NCI-H2171 treated with DMSO at 0.1 percent for 48 hours (cell line): ENCODE measurements at places on chromosomes 5 and 9.
A peak's percentile ranks its signal among the peaks of the same experiment; 100 is the strongest.

DNA sequence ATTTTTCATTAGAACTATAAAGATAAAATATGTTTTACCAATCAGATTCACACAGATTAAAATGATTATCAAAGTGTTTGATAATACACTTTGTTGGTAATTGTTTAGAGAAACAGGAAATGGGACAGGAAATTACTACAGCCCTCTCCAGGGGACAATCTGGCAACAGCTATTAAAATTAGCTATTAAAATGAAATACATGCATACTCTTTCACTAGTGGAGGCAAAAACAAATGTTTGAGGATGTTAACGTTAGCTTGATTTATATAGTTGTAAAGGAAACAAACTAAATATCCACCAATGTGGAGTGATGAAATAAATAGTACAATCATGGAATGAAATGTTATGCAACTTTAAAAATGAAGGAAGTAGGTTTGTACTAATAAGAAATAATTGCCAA, 53.7 kb downstream of the TARS1 start:
- DNase-seq = no peak

GRCh38 chr5:166497496-166498104, 1793.8 kb upstream of the WWC1 start:
- DNase-seq = no peak

DNA sequence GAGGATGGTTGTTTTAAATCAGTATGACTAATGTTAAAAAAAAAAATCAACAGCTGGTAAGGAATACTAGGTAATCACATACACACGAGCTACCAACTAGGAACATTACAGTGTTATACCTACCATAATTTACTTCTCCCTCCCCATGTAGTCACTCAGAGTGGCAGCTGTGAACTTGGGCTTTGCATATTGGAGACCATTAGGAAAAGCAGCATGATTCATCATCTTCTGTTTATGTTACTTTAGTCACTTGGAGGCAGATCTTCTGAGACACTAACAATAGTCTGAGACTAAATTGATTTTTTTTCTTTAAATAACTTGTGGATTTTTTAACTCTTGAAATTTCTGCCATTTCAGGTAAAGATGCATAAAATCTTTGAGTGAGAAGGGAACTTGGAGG, 141.5 kb upstream of the NR4A3 start:
- peak; percentile 47 for DNase-seq

DNA sequence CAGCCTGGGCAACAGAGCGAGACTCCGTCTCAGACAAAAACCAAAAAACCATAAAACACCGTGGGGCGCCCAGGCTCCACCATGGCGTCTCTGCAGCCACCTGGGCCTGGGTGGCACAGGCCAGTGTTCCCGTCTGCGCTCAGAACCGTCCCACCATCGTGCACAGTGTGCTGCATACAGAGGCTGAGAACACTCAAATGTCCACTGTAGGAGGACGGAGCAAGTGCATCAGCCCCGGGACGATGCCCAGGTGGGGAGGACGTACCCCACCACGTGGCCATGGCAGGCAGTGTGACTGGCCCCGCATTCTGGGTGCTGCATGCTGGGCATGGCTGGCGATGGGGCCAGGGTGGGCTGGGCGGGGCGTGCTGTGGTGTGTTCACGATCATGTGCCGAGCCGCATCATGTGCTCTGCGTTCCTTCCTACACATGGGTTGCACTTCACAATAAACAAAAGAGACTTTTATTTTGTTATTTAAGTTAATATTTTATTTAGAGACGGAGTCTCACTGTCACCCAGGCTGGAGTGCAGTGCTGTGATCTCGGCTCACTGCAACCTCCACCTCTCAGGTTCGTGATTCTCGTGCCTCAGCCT, 37.8 kb downstream of the EXD3 start:
- no peak for DNase-seq

DNA sequence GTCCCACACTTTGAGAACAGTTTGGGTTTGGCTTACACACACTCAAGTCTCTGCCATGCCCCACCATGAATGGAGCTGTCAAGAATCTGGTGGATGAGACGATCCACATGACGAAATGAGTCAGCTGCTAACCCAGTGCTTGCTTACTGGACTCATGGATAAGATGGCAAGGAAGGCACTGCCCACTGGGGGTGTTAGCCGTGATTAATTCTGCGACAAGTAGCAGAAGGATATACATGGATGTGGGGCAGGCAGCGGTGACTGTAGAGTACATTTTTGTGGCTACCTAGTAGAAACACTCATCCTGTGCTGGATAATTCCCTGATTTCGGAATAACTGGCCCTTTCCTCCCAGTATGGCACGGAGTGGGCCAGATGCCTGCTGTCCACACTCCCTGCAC, 77.5 kb downstream of the SPATA31C2 start:
- DNase-seq = no peak

DNA sequence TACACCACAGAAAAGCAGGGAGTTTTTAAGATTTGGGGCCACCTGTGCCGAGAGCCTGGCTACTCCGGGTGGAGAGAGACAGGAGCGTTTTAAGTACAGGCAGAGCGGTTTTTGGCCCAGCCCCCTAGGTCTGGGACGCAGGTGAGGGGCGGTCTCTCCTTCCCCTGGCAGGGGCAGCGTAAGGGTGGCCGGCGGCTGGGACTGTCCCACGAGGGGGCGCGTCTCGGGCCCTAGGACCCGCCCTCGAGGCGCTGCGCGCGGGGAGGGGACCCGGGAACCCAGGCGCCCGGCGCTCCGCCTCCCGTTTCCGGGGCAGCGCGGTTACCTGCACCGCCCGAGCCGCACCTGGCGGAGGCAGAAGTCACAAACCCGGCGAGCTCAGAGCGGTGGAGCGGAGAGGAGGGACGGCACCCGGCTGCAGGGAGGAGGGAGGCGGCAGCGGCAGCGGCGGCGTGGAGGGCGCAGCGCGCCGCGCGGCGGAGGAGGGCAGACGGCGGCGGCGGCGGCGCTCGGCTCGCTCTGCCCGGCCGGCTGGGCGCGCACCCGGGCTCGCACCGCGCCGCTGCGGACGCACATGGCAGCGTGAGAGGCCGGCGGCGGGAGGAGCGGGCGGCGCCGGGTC, at the start of gene WWC1:
Gene WWC1, plus strand, starts transcription at position 304 of the 622 bp plus-strand sequence. CDS start 508 bp downstream, outside the sequence.
- DNase-seq = peak; percentile 88

DNA sequence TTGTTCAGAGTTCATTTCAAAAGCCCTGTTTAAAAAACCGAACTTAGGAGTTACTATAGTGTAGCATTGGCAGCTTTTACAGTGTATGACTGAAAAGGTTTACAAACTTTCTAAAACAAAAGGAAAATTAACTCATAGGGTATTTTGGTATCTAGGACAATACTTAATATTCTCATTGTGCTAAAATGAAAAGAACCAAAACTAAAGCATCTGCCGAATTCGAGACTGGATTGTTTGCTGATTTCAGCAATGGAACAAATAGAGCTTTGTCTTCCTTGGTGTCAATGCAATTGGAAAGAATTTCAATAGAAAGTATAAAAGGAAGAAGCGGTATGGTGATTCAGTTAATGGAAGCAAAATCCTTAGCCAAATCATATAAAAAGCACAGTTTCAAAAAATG, 254.1 kb downstream of the SLF1 start:
- no peak for DNase-seq

DNA sequence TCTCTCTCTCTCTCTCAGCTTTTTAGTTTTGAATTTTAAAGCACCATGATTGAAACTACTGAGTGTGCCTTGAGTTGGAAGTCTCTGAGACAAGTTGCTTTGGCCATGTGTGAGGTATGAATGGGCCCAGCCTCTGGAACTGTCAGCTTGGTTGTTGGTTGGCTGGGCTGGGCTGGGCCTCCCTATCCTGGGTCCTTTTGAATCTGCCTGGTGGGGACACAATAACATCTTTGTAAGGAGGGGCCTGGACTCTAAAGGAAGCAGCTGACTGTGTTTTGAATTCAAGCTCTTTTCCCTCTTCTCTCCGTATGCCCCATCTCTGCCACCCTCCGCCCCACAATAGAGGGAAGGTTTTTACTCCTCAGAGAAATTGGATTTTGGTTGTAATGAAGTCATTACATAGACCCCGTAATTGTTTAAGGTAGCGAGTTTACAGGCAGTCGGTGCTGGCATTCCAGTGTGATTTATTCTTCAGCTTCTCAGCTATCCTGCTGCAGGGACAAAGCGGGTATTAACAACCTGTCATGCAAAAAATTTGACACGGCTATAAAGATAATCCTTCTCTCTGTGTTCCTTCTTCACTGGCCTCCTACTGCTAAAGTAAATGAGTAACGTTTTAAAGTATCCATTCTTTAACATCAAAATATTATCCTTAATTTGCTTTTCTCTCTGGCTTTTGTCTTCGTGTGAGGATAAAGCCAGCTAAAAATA, 105.4 kb downstream of the DAPK1 start:
- no peak for DNase-seq

GRCh38 chr5:172209714-172210113, 15.7 kb downstream of the EFCAB9 start:
- DNase-seq = no peak

DNA sequence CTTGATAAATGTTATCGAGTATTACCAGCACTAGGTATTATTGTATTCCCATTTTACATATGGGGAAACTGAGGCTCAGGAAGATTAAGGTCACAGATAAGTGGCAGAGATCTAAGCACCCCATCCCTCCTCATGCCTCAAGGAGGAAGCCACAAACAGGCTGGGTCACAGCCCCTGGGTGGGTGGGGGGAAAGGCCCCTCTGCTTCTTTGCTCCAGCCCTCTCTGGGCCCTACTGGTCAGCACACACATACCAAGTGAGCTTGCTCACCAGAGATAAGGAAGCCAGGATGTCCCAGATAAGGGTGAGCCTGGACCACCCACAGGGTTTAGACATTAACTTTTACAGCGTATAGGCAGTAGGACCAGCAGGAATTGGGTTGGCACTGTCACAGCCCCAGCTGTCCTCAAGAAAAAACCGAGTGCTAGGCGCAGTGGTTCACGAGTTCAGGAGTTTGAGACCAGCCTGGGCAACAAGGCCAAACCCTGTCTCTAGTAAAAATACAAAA, 45.3 kb downstream of the STK10 start:
- DNase-seq = no peak

- DNase-seq = no peak
Observed at GRCh38 chr5:57276353-57276752, 102.5 kb downstream of the GPBP1 start.

DNA sequence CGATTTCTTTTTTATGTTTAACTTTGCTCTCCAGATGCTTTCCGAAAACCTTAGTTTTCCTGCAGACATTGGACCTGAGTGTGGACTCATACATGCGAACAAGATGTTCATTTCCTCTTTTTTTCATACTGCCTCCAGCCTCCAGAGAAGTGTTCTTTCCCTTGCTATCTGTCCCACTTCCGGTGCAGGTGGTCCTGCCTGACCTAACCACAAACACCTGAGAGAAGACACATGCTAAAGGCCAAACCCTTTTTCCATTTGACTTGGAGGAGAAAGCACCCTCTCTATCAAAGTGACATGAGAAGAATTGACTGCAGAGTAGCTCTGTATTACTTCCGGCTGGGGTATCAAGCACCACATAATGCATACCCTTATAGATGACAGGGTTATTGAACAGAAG, 334.0 kb downstream of the ARHGEF28 start:
- peak; percentile 12 for DNase-seq

- no peak for DNase-seq
Observed at GRCh38 chr5:78291687-78292086, 2.8 kb downstream of the AP3B1 start.

- DNase-seq = no peak
Observed at GRCh38 chr9:121626012-121626411, 25.4 kb upstream of the DAB2IP start.

DNA sequence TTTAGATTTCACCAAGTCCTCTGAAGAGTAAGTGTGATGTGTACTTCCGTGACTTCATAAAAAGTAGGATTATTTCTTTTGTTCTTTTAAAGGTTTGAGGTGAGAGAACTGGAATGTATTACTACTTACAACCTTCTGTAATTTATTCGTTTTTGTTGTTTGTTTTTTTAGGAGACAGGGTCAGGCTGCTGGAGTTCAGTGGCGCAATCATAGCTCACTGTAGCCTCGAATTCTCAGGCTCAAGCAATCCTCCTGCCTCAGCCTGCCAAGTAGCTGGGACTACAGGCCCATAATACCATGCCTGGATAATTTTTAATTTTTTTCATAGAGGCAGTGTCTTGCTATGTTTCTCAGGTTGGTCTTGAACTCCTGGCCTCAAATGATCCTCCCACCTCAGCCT, 68.3 kb upstream of the RETREG1 start:
- no peak for DNase-seq

DNA sequence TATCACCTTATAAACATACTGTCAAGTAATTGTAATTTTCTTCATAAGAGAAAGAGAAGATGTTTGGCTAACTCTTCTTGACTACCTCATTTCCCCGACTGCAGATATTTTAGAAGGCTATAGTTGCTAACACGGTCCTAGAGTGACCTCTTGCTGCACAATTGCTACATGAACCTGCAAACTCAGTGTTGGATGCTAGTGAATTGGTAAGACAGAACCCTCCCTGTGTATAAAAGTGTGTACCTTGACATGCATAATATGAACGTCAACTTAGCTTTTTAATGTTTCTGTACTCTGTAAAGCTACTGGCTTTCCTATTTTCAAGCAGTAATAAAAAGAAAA, 46.7 kb upstream of the CER1 start:
- no peak for DNase-seq

GRCh38 chr9:36249189-36249588, 9.1 kb downstream of the GNE start:
- DNase-seq = no peak

- DNase-seq = no peak
Observed at GRCh38 chr9:93422977-93423616, 28.4 kb upstream of the FAM120A start.

GRCh38 chr5:25119650-25120049, 474.9 kb upstream of the CDH10 start:
- peak; percentile 63 for DNase-seq

- DNase-seq = peak; percentile 9
Observed at GRCh38 chr5:9498541-9499497, 47.1 kb downstream of the SEMA5A start.

GRCh38 chr5:8508231-8508630, 639.3 kb downstream of the MTRR start:
- DNase-seq = no peak

DNA sequence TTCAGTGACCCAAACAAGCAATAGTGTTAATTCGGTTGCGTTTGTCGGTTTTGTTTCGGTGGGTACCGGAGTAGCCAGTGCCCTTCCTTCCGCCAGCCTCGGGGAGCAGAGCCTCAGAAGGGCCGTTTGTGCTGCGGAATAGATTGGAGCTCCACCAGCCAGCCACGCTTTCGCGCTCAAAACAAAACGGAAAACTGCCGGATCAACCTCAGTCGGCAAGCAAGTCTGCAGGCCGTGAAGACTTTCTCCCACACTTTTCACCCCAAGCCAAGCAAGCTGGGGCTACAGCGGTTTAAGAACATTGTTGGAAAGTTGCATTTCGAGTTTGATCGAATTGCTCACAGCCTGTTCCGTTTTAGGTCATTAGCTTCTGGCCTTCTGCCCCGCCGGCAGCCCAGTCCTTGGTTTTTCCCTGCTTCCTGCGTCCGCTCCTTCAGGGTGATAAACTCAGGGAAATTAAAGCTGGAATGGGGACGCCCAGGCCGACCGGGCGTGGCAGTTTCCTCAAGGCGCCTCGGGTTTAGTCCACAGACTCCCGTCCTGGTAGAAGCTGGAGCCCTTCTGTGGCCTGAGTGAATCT, 803 bp upstream of the CCNO start:
- peak; percentile 70 for DNase-seq

- no peak for DNase-seq
Observed at GRCh38 chr9:32906213-32906612, 95.2 kb downstream of the APTX start.

GRCh38 chr5:133397348-133397747, 215.0 kb downstream of the FSTL4 start:
- no peak for DNase-seq
